Stomach (tissue), 19 donors: ENCODE measurements at places on chromosomes 12 and 14. TPM values are rescaled to one million over a fixed set of nuclear protein-coding genes. Genes with fewer than 3 reads are reported as not detected.
A peak's percentile ranks its signal among the peaks of the same experiment; 100 is the strongest.

The ORAI1 gene
- total RNA-seq = 0.45 TPM

The TAS2R14 gene
- 1.7 TPM for total RNA-seq

The PIWIL1 gene
- total RNA-seq = not detected

The TGM1 gene
- total RNA-seq = 4.7 TPM

The CDCA4 gene
- total RNA-seq = 2.9 TPM

The CDH24 gene
- total RNA-seq = 3.7 TPM

The EP400 gene
- 21.9 TPM for total RNA-seq

The C12orf54 gene
- not detected for total RNA-seq

DNA sequence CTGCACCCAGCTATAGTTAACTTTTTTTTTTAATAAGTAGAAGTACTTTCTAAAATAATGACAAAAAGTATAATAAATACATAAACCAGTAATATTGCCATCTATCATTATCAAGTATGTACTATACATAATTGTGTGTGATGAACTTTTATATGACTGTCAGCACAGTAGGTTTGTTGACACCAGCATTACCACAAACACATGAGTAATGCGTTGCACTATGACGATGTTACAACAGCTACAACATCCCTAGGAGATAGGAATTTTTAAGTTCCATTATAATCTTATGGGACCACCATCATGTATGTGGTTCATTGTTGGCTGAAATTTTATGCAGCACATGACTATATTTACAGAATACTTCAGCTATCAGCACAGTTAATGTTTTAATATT, 62.9 kb upstream of the VSX2 start:
- DNase-seq = no peak

- peak; percentile 79 for DNase-seq
Measured at GRCh38 chr12:87848248-87848868, 180.8 kb downstream of the C12orf50 start.

DNA sequence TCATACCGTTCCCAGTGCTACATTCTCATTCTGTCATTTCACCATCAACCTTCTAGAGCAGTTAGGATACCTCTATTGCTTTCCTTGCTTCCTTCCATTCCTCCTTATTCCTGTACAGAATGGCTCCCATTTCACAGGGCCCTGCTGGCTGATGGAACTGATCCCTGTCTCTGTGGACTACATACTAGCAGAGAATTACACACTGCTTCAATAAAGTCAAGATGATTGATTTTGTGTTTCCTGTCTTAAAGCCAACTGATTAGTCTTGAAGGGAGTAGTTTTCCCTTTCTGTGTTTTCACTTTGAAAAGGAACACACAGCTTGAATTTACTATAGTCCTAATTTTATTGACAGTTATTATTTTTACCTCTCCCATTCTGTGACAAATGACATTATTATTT, 130.1 kb downstream of the ST8SIA1 start:
- DNase-seq = no peak

- no peak for DNase-seq
Measured at GRCh38 chr12:95130096-95130495, 56.7 kb upstream of the NR2C1 start.

- no peak for DNase-seq
Measured at GRCh38 chr12:54016478-54016964, 7.7 kb downstream of the HOXC8 start.

DNA sequence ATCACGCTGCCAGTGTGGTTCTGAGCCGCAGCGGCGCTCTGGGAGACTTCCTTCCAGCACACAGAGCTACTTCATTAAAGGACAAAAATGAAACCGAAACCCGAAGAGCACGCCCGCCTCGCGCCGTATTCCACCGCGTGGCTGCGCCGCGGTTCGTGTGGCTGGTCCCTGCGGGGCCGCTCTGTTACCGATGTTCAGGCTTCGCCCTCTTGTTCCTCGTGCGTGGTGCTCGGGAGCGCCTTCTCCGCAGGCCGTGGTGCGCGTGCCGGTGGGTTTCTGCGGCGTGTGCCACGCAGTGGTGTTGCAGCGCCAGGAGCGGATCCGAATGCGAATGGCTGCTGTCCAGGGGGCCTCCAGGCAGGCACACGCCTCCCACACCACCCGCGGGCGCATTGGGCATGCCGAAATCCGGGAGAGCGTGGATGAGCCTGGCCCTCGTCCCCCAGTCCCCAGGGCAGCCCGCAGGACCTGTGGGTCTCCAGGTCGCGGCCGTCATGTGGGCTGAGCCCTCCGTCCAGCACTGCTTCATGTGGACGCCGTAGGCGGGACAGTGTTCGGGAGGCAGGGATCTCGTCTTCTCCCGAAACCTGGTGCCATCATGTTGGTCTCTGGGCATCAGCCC, 91.2 kb downstream of the ADGRD1 start:
- DNase-seq = no peak

DNA sequence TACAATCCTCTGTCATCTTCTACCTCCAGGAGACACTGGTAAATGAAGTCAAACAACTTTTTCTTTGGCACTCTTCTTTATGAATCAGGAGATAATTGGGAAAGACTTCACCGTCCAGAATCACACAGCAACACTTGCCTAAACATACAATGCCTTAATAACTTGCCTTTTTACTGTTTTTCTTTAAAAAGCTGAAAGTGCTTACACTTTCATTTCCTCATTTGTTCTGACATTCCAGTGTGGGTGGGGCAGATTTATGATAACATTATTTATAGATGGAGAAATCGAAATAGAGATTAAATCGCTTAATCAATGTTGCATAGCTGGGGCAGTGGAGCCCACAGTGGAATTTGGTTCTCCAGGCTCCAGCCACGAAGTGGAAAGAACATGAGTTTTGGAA, 2.8 kb upstream of the FRS2 start:
- no peak for DNase-seq

- peak; percentile 46 for DNase-seq
Measured at GRCh38 chr14:58797010-58797429, 159.3 kb downstream of the DACT1 start.

DNA sequence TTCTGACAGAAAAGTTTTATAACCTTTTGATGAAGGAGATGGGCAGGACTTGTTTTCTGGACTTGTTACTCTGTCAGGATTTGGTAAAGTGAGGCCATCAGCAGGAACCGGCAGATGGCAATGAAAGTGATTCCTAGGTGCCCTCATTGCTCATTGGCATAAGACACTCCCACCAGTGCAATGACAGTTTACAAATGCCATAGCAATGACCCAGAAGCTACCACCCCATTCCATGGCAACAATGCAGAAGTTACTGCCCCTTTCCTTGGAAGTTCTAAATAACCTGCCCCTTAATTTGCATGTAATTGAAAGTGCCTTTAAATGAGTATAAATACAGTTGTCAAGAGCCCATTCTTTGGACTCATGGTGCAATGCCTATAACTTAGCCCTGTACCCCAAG, 222.6 kb downstream of the CEP128 start:
- DNase-seq = no peak

- no peak for DNase-seq
Measured at GRCh38 chr12:121964813-121965643, 46.6 kb downstream of the CFAP251 start.

DNA sequence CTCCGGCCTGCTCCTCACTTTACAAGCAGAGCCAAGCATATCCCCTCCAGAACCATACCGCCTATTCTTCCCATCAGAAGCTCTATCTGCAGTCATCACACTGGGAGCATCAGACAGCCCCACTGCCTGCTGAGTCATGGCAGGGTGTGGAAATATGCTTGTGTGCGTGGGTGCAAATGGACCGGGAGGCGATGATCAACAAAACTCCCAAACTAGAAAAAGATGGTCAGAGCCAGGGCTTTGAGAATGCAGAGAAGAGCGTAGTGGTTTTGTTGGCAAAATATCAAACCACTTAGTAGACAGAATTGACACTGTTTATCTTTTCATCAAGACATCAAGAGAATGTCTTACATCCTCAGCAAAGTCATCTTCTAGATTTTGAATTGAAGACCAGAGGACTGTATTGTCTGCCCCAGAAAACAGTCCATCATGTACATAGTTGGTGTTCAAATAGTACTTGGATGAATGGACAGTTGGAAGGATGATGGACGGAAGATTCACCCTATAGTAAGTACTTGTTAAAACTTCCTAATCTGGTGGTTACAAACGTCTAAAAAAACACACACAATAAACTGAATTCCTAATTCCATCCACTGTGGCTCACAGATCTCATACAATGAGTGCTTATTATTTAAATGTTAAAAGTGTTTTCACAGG, 54.9 kb downstream of the VWF start:
- no peak for DNase-seq
